ENCODE measurements at places on chromosomes 13 and 19.

DNA sequence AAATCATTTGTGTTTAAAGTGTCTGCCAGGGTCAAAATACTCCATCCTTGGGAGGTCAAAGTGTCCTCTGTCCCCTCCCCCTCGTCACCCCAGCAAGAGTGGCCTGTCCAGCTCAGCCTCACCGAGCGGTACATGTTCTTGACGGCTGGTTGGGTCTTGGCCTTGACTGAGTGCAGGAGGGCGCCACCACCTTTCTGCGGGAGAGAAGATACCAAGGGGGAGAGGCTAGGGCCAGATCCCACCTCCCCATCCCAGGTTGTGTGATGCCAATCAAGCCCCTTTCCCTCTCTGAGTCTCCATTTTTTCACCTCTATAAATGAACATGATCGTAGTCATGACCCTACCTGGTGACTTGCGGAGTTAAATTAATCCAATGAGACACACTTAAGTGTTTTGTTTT, 6.1 kb downstream of the CRB3 start:
- ATAC-seq = no peak

DNA sequence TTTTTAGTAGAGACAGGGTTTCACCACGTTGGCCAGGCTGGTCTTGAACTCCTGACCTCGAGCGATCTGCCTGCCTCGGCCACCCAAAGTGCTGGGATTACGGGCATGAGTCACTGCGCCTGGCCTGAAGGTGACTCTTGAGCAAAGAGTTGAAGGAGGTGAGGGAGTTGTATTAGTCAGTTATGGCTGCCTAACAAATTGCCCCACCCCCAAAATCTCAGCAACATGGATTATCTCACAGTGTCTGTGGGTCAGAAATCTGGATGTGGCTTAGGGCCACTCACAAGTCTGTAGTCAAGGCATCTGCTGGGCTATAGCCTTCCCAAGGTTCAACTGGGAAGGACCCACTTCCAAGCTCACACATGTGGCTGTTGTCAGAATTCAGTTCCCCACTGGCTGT, 52.8 kb upstream of the ADGRE5 start:
- ATAC-seq = no peak

DNA sequence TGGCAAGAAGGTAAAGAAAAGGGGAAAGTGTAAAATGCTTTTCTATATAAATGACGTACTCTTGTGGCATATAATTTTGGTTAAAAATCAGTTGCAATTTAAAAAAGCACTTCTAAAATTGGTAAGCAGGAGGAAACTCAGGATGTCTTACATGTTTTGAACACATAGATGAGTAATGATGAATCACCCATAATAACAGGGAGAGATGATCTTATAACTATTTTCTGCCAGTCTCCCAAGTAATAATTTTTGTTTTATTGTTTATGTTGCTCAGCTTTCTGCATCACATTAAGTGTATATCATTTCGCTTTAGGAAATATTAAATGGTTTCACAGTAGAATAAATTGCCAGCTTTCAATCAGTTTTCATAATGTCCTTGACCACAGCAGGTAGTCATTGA, 1430.7 kb upstream of the PCDH20 start:
- no peak for ATAC-seq

DNA sequence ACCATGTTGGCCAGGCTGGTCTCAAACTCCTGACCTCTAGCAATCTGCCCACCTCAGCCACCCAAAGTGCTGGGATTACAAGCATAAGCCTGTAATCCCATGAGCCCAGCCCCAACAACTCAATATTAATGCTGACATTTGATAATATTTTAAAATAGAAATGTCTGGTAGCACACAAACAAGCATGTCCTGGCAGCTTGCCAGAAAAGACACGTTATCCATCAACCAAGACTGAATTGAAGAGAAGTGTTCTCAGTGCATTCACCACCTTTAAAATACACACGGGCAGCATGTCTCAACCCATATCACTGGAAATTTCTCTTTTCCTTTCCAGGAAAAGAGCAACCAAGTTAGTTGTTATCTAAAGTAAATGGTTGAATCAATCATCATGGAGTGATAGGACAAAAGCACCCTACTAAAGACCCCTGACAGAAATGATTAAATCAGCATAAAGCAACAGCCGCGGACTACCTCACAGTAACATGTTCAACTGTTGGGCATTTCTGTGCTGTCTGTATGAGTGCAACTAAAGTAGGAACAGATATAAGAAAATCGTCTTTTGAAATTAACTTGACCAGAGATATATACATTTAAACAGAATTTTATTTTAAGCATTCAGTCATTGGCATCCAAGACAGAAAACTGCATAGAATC, 25.0 kb downstream of the LHFPL6 start:
- no peak for ATAC-seq

DNA sequence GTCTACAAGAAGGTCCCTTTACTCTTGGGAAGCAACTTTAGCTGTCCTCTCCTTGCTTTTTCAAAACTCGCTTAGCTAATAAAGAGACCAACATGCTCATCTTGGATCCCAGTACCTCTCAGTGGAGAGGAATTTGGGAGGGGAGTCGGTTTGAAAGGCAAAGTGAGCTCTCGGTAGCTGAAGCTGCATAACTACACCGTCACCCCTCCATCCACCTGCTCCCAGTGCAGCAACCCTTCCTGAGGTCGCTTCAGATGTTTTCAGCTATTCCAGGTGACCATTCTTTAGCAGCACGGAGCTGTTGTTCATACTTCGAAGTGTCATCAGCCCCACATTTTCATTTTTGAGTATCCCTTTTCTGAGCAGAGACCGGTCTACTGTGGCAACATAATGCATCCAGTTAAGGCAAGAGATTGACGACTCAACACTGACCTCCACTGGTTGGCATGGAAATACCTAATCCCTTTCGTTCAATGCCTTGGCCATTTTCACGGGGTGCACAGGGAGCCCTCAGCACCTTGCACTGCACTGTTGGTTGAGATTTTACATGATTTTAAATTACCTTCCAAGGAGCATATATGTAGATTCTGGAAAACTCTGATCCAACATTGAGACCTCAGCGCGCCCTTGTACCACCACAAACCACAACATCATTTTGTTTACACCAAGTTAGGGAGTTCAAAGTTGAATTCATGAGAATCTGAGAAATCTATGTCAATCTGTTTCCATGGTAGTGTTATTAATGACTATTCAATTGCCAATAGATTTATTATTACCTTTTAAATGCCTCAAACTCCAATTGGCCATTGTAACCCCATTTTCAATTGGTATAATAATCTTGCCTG, 42.2 kb downstream of the DLEU7 start:
- ATAC-seq = peak; percentile 63

- ATAC-seq = peak; percentile 10
Observed at GRCh38 chr19:52028780-52029123, 573 bp upstream of the ZNF614 start.

DNA sequence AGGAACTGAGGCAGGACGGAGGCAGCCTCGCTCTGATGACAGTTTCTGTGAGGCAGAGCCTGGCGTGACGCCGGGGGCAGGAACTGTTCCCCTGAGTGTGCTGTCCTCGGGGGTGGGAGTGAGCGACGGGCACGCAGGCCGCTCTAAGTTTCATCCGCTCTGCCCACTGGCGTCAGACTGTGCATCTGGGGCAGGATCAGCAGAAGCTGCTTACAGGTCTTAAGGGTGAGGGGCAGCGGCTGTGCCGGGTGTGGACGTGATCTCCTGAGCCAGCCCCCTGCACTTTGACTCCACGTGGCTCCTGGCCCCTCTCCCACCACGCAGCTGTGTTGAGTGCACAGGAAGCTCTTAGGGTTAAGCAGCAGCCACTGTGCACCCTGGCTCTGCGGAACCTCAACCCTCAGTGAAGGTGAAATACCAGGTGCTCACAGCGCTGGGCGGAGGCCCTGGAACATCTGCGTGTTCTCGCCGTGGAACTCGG, 1.5 kb downstream of the GRK1 start:
- ATAC-seq = no peak

DNA sequence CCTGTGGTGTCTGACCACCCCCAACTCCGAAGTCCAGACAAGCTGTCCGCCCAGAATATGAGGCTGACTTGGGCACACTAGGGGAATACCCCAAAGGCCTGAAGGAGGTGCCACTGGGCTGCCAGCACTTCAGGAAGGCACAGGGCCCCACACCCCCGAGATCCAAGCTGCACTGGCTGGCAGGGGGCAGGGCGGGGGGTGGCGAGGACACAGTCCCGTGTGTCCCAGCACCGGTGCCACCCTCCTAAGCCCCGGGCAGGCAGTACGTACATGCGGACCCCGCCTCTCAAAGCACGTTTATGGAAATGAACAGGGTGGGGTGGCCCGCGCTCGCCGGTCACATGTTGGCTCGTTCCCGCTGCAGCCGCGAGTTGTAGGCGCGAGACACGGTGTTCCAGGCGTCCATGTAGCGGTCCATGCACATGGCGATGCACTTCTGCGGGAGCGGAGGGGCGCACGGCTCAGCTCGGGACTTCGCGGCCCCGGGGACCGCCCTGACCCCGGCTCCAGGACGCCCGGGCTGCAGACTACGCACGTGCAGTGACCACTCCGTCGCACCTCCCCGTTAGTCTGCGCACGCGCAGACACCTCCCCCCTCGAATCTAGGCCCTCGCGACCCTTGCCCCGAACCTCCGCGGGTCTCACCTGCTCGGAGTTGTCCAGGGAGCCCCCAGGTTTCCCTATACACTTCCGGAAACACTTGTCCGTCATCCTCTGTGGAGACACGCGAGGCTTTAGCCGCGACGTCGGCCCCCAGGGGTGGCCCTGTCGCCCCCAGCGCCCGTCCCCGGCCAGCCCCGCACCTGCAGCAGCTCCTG, 566 bp downstream of the TIMM13 start:
- peak; percentile 9 for ATAC-seq

DNA sequence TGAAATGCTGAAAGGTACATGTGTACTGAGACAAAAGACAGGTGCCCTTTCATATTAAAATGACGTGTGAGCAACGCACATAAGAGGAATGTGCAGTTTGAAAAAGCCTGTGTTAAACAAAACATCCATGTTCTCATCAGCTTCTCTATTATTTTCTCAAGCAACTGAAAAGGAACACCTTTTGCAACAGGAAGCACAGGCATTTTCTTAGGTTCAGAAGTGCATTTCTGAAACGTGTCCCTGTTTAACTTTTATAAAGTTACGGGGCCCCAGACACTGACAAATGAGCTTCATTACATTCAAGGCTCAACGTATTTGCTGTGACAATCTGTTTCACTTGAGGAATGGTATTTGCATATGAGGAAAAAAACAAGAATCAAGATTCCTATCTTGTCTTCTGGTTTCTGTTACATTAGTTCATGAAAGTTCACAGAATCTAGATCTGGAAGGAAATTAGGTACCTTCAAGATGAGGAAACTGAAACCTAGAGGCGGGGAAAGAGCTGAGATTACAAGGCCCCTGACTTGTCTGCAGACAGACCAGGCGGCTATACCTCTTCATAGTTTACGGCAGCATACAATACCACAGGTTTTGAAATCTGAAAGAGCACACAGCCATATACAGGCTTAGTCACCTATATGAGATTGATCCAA, 431.7 kb downstream of the KLF12 start:
- ATAC-seq = no peak

DNA sequence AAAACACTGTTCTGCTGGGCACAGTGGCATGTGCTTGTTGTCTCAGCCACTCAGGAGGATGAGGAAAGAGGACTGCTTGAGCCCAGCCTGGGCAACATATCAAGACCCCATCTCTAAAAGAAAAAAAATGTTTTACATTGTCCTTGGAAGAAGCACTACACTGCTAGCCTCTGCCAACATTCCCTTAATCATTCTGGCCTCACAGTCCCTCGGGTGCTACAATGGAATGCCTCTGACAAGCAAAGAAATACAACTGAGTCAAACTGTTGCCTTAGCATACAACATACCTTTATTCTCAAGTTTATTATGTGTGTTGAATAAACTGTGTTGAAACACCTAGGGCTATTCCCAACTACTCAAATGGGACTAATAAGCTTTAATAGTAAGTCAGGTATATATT, 56.1 kb downstream of the PSPC1 start:
- no peak for ATAC-seq

- ATAC-seq = no peak
Observed at GRCh38 chr19:2933490-2933910, 11.3 kb downstream of the ZNF77 start.

GRCh38 chr13:68007576-68007975, 777.4 kb upstream of the PCDH9 start:
- no peak for ATAC-seq

DNA sequence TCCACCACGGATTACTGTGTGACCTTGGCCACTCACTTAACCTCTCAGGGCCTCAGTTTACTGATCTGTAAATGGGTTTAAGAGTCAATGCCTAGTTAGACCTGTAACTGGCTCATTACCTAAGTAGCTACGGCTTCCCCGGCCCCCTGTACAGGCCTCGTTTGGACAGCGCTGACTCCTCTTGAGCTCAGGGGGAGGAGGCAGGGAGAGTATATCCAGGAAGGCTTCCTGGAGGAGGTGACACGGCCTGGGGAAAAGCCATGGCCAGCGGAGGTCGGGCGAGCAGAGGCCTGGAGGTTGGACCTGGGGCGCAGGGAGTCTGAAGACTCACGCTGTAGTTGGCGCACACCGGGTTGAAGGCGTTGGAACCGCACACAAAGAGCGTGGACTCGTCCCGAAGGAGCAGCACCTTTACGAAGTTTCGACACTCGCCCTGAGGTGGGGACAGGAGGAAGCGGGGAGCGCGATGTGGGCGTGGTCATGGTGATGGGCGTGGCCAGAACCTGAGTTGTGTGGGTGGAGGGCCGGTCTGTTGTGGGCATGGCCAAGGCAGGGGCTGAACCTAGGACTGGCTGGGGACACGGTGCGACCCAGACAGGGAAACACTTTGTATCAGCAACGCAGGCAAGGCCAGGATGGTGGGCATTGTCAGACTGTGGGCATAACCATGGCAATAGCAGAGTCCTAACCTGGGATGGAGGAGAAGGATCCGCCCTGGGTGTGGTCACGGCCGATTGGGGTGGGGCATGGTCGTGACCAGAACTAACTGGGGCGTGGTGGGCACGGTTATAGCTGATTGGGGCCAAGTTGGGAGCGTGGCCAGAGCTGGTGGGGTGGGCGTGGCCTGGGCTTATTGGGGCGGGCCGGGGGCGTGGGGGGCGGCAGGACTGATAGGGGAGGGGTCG, 3.6 kb downstream of the SEMA6B start:
- ATAC-seq = no peak

DNA sequence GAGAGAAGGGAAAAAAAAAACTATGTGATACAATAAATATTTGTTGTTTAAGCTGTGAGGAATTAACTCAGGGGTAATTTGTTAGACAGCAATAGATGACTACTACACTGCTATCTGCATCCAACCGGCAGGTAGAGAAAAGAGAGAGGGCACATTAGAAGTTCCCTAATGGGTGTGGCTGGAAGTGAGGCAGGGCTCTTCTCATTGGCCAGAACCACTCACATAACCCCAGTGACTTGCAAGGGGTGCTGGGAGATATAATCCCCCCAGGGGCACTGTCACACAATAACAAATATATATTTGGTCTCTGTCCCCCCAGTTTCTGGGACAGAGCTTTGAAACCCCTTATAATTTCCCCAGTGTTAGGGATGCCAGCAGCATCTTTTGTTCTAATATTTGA, 24.3 kb downstream of the FGF21 start:
- no peak for ATAC-seq

GRCh38 chr19:13506471-13506820, at the start of gene CACNA1A:
TSS of gene CACNA1A (minus strand) at chr19:13506479. CDS start at chr19:13506224, 255 bp downstream.
- ATAC-seq = no peak

- no peak for ATAC-seq
Observed at GRCh38 chr19:30064771-30065494, 122.9 kb downstream of the URI1 start.

- ATAC-seq = no peak
Observed at GRCh38 chr13:68748038-68748437, 1359.6 kb upstream of the ATXN8OS start.
